Mucosa of gallbladder (tissue), 1 donor: ENCODE measurements at places on chromosomes 5 and 9.

DNA sequence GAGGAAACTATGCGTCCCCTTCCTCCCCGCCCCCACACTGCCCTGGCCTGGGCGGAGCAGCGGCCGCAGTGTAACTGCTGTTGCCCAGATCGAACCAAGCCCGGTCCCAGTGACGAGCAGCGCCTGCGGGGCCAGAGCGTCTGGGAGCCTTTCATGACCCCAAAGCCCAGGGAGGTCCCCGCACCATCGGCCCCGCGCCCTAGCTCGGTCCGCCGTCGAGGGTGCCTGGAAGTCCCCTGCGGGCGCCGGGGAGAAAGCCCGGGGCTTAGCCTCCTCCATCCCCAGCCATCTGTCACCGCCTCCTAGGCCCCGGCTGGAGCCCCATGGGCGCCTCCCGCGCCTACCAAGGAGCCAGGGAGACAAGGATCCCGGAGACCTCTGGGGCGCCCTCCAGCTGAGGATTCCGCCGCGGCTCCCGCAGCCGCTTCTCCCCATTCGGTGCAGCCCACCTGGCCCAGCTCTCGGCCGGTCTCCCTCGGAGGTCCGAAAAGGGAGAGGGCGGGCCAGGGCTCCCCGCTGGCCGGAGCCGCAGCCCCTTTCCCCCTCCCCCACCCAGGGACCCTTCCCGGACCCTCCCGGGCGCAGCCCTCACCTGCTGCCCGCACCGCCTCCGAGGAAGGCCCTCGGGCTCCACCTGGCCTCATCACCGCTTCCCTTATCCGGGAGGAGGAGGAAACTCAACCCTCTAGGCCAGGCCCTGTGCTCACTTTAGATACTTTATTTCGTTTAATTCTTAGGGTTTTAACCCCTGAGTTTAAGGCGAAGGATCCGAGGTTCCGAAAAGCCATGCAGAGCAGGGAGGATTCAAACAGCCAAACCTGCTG is 45.6 kb downstream of the APTX start:
- DNase-seq = no peak

GRCh38 chr5:66171349-66172344 is 27.5 kb downstream of the SREK1 start:
- peak; percentile 33 for DNase-seq

GRCh38 chr5:134116789-134117761 is 2.6 kb downstream of the TCF7 start:
- no peak for DNase-seq

GRCh38 chr9:125125523-125125922 is 17.8 kb downstream of the SCAI start:
- no peak for DNase-seq

DNA sequence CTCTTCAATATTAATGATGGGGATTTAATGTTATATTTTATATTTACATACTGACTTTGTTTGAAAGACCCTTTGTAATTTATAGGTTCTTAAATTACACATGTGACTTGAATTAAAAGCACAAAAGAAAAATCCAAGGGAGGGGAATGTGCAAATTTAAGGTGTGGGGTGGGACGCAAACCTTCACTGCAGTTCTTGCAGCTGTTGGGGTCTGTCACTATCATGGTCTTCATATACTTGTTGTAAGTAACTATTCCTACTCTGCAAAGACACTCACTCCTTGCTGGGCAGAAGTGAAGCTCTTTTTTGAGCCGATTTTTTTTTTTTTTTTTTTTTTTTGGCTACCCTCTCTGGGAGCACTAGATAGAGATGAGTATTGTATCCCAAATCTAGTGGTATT is 505.3 kb downstream of the ARHGEF28 start:
- no peak for DNase-seq

GRCh38 chr9:101414839-101415238 is 16.2 kb downstream of the ZNF189 start:
- no peak for DNase-seq

GRCh38 chr5:94407023-94407422 is 211.4 kb downstream of the KIAA0825 start:
- DNase-seq = no peak

DNA sequence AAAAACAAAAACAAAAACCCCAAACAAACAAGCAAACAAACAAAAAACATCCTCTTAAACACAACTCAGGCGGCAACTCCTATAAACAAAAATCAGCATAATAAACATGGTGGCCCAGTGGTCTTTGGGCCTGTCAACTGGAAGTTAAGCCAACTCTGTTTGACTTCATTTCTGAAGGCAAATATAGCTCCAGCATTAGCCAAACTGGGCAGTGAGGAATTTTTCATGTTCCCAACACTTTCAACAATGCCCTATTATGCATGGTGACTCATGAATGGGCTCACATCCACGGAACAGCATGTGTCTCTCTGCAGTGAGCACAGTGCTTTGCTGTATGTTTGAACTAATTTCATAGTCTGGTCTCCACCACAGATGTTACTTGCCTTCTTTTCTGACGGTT is 143.9 kb upstream of the STC2 start:
- DNase-seq = peak; percentile 73

- no peak for DNase-seq
These were observed 40.0 kb upstream of the MYO10 start for GRCh38 chr5:16975950-16976624.

GRCh38 chr9:35842020-35842745 is 13.2 kb downstream of the TMEM8B start:
- no peak for DNase-seq

GRCh38 chr5:6505416-6505755 is 56.7 kb downstream of the UBE2QL1 start:
- DNase-seq = no peak

DNA sequence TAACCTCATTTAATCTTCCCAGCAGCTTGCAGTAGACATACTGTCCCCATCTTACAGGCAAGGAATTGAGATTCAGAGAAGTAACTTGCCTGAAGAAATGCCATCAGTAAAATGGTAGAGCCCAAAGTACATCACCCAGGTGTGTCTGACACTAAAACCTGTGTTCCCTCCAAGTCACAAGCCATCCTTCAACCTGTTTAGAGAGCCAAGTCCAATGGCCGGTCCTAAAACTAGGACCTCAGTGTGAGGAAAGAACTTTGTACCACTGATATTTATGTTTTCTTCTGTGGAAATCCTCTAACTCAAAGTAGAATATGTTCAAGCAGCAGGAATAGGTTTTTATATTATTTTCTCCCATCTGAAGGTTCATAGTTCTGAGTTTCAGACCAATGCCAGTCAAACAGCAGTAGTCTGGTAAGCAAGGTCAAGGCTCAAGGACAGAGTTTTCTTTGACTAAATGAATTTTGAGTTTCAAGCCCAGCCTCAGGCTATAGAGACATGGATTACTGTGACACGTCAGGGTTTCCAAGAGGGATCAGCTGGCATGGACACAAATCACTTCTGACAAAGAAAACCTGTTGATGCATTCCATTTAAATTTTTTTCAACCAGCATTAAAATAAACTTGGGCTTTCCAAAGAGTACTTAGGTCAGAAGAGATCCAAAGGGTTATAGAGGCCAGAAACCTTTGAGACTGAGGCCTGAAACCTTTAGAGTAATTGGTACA is 80.9 kb upstream of the PLPP6 start:
- DNase-seq = no peak

- DNase-seq = no peak
These were observed 316.2 kb downstream of the PLK2 start for GRCh38 chr5:58143727-58144126.

DNA sequence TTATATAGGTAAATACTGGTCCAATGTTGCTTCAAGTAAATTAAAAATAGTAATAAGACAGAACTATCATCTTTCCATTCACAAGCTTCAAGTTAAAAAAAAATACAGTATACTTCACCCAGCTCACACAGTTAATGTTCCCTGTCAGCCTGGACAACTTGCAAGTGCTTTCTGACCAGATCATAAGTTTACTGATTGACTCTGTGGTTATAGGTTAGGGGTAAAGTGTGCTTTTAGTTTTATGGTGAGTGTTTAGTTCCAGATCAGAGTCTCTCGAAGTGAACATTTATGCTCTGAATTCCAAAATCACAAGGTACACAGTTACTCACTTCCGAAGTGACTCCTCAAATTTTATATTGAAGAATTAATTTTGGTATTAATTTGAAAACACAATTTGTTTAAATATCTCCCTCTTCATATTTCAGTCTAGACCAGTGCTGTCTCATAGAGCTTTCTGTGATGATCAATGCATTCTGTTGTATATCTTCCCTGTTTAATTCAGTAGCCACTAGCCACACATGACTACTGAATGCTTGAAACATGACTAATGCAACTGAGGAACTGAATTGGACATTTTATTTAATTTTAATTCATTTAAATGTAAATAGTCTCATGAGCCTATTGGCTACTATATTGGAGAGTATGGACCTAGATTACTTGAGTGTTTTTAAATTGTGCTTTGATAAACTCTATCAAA is 90.7 kb downstream of the MEF2C start:
- no peak for DNase-seq

- DNase-seq = no peak
These were observed 1578.2 kb upstream of the WWC1 start for GRCh38 chr5:166713295-166713694.

DNA sequence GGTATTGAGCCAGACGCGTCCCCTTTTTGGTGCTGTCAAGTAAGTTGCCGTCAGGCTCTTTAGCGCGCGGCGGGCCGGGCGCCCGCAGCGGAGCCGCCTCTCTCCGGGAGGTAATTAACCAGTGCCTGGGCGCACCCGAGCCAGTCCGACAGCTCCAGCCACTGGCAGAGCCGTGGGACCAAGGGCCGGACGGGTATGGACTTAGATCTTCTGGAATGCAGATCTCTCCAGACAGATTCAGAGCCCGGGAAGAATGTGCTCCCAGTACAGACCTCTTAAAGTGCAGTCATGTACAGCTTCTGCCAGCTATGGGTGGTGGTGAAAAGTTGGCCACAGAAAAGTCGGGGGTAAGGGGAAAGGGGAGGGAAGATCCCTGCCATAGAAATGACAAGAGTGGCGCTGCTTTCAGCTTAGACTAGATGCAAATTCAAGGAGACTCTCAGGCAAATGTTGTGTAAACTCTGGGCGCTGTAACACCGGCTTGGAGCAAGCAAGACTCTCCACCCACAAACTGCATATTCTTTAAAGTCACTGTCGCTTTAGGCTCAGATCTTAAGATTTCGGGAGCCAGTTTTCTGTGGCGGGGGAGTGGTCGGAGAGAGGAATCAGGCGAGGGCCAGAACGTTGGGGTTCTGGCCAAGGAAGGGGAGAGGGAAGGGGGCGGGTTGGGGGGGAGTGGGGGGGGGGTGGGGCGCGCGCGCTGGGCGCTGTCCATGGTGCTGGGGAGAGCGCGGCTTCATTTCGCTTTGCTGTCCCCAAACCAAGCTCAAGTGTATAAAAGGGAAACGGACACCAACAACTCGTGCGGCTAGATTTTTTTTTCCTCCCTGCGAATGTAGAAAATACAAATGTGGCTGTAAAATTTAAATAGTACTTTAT is 29.2 kb downstream of the NR2F1 start:
- DNase-seq = no peak

- DNase-seq = no peak
These were observed 6.0 kb downstream of the NACC2 start for GRCh38 chr9:136088939-136089696.

GRCh38 chr9:22238809-22239684 is 207.6 kb upstream of the DMRTA1 start:
- DNase-seq = no peak

DNA sequence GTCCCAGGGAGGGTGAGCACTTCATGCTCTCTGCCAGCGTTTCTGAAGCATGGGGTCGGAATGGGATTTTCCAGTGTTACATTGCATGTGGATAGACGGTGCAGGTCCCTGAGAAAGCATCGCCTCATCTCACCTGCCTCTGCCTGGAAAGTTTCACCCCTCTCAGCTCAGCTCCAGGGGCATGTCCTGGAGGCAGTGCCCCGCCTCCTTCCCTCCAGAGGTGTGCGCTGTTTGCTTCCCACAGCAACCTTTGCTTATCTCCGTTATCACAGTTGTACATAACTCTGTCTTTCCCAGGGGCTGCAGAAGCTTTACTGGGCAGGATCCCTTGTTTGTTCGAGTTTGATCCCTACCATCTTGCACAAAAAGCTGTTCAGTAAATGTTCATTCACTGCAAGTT is 10.7 kb upstream of the CREBRF start:
- no peak for DNase-seq

- DNase-seq = peak; percentile 63
These were observed 69.3 kb upstream of the NIPAL4 start for GRCh38 chr5:157390551-157391297.

DNA sequence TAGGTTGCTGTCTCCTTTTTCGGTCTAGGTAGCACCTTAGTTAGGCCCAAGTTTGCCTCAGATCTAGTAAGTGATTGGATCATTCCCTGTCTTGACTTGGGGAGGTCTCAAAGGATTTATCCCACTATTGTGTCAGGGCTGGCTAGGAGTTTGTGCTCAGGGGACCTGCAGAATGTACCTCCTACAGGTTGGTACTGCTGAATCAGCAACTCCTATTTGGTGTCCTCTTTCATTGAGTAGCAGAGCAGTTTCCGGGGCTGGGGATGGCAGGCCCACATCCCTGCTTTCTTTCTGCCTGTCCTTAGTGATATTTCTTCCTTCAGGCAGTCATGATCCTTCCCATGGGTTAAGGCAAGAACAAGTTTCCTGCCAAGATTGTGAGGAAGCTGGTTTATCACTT is 192.9 kb upstream of the CCNH start:
- no peak for DNase-seq

DNA sequence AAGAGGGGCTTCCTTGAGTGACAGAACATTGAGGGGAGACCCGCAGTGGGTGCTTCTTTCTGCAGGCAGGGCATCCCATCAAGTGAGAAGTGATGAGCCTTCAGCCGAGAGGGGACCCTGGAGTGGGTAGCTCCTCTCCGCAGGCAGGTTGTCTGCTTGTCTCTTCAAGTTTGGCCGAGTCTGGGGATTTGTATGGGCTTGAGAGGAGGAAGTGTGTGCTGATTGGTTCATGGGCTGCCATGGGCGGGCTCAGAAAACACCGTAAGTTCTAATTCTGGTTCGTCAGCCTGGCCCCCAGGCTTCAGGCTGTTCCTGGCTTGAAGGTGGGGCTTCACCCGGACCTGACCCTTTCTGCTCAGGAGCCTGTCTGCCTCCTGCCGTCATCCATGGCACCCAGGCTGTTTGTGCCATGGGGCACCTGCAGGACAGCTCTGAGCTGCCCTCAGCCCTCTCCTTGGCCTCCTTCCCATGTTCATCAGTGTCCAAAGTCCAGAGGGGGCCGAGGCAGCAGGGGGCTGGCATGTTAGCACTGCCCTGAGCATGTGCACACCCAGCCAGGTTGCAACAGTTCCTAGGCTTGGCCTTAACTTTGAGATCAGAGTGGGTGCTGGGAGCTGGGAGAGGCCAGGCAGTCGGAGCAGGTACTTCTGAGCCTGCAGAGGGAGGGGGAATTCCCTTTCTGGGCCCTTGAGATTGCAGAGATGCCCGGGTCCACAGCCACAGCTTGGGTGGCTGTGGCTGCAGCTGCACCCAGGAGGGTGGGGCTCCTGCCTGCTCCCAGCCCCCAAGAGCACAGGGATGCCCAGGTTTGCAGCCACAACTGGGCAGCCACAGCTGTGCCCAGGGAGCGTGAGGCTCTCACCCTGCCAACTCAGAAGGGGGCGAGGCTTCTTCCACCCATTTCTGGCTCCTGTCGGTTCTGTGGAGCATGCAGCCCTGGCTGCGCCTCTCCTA is 13.5 kb upstream of the DHFR start:
- DNase-seq = peak; percentile 28

- DNase-seq = no peak
These were observed 28.3 kb downstream of the TDRD7 start for GRCh38 chr9:97440160-97440559.

GRCh38 chr5:8184455-8185063 is 315.6 kb downstream of the MTRR start:
- no peak for DNase-seq
